Stimulated activated CD8-positive, alpha-beta memory T cell treated with anti-CD3 and anti-CD28 coated beads, Interleukin-15, amount 100 ng/mL, for 4 hours (primary cell): ENCODE measurements at places on chromosomes 6 and 20.

- no peak for DNase-seq
These were observed 84.6 kb downstream of the PDE7B start for GRCh38 chr6:135935941-135936601.

DNA sequence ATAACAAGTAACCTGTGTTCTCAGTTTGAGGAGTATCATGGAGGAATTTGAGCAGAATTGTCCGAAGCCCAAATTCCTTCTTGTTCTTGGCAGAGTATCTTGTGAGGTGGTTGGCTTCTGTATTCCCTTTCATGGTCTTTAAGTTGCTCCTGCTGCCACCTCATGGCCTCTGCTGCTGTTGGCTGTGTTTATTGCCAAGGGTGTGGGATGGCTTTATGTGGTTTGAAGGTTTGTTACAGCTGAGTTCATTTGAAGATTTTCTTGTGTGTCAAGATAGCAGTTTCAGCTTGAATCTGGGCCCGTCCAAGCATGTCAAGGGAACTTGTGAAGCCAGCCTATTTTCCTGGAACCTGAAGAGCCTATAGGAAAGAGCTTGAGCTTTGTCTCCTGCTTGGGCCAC, 20.2 kb upstream of the TTK start:
- no peak for DNase-seq

- DNase-seq = no peak
These were observed 115.1 kb upstream of the FRMD1 start for GRCh38 chr6:168193816-168194721.

DNA sequence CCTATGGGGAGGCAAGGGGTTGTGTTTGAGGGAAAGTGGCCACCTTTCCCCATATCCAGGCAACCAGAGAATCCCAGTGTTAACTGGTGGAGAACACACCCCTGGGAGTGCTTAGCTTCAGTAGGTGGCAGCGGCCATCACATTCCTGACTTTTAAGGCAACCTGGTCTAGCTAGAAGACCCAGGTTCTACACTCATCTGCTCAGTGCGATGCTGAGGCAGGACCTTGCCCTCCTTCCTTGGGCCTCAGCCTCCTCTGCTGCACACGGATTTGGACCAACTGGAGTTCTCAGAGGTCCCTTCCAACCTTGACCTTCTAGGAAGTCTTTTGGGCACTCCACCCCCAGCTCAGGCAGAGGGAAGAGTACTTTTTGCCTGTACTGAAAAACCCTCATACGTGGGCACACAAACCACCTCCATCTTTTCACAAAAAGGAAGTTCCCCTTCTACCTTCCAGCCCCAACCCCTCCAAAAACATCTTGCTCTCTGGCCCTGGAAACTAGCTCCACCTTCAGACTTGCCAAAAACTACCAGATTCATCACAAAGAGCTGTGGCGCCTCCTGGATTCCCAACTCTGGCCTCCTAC, 2.9 kb downstream of the CCND3 start:
- no peak for DNase-seq

DNA sequence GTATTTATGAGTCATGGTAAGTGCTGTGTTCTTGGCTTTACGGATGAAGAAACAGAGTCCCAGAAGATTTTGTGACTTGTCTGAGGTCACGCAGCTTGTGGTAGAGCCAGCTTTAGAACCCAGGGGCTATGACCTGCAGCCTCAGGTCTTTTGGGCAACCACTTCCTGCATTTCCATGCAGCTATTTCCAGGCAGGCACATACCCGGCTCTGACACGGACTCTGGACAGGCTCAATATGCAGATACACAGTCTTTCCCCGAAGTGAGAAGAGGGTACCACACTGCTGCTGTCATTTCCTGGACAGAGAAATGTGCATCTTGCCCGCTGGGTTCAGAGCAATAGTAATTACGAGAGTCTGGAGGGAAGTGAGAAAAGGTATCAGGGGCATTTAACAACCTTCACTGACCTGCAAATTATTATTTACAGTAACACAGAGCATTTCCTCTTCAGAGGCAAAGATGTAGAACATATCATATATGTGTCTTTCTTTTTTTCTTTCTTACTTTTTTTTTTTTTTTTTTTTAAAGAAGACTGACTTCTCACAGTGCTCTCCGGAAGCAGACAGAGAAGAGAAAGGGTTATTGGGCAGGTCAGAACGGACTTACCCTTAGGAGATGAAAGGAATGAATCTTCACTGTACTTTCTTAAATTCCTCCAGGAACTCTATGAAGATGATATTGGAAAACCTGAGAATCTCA, 185.1 kb downstream of the CLIC5 start:
- no peak for DNase-seq

DNA sequence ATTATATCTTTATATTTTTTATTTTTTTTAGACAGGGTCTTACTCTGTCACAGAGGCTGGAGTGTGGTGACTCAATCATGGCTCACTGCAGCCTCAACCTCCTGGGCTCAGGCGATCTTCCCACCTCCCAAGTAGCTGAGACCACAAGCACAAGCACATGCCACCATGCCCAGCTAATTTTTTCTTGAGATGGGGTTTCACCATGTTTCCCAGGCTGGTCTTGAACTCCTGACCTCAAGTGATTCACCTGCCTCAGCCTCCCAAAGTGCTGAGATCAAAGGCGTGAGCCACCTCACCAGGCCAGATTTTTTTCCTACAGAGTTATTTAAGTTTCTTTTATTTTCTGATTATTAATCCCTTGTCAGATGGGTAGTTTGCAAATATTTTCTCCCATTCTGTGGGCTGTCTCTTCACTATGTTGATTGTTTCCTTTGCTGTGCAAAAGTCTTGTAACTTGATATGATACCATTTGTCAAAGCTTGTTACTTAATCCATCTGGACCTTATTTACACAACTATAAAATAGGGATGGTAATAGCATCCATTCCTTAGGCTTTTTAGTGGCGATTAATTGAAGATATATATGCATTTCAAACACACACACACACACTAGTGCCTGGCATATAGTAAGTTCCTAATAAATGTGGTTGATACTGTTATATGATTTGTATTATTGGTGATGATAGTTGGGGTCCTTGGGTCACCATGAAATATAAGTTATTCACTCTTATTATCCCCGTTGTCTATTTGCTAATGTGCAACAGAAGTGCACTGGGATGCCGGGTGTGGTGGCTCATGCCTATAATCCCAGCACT, 187.1 kb downstream of the BCAS1 start:
- DNase-seq = no peak

- DNase-seq = no peak
These were observed 21.3 kb downstream of the KCNG1 start for GRCh38 chr20:51001430-51002265.

DNA sequence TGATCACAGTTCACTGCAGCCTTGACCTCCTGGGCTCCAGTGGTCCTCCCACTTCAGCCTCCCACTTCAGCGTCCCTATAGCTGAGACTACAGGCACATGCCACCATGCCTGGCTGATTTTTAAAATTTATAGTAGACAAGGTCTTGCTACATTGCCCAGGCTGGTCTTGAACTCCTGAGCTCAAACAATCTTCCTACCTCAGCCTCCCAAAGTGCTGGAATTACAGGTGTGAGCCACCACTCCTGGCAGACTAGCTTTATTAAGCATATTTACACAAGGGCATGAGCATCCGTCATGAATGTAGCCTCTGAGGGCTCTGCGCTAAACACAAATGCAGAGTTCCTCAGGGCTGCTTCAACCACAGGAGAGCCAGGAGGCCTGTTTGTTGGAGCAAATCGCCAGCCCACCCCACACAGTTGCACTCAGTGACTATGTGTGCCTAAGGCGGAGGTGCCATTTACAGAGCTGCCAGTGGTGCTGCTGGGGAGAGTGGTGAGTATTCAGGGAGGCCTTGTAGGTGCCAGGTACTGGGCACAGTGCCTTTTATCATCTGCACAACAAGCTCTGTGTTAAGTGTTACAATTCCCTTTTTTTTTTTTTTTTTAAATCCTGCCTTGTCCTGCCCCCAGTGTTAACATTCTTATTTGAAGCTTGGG, 78.2 kb downstream of the PSMG4 start:
- no peak for DNase-seq

DNA sequence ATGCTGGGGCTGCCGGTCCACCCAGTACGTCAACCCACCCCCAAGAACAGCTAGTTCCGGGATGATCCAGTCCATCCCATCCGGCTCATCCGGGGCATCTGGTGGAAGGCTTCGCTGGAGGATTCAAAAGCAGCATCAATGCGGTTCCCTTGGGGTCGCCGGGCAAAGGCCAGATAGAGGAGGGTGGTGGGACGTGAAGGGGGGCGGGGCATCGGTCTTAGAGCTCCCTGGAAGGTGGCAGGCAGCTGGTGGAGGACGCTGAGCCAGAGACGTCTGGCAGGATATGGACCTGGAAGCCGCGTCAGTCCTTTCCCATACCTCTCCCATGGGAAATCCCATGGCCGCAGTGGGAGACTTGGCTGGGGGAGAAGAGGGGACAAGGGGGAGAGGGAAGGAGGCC, 1500.8 kb upstream of the DEFB115 start:
- DNase-seq = no peak

GRCh38 chr20:34891166-34892062, 15.0 kb downstream of the ACSS2 start:
- DNase-seq = no peak
